Activated CD4-positive, alpha-beta T cell treated with anti-CD3 and anti-CD28 coated beads for 1 hour (primary cell): ENCODE measurements at places on chromosomes 12 and 14.

DNA sequence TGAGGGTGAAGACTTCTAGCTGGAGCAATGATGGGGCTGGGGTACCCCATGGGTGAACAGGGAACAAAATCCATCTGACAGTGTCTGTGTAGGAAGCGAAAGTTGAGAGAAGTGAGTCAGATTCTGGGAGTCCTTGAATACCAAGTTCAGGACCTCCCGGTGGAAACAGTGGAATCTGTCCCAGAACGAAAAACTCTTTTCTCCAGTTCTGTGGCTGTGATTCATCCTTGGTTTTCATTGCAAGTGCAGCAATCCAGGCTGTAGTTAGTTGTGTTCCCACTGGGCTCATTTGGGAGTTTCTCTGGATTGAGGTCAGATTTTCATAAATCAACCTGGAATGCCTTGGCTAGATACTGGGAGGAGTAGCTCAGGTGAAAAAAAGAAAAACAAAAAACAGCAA lies 120.7 kb downstream of the C12orf75 start:
- no peak for DNase-seq

- DNase-seq, result no peak
Measured at GRCh38 chr14:93105362-93105761, 10.4 kb downstream of the ITPK1 start.

GRCh38 chr14:24921903-24922302 lies 128.0 kb downstream of the STXBP6 start:
- DNase-seq, result no peak

DNA sequence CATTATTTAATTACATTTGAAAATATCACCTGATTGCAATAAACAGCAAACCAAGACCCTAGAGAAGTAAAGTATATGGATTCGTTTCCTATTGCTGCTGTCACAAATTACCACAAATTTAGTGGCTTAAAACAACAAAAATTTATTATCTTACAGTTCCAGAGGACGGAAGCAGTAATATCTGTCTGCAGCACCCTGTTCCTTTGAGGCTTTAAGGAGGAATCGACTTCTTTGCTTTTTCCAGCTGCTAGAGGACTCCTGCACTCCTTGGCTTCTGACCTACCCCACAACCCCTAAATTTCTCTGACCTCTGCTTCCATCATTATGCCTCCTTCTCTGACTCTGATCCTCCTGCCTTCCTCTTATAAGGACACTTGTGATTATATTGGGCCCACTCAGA lies 23.8 kb upstream of the PPM1A start:
- no peak for DNase-seq

- no peak for DNase-seq
Measured at GRCh38 chr12:103431950-103432349, 63.8 kb downstream of the C12orf42 start.

DNA sequence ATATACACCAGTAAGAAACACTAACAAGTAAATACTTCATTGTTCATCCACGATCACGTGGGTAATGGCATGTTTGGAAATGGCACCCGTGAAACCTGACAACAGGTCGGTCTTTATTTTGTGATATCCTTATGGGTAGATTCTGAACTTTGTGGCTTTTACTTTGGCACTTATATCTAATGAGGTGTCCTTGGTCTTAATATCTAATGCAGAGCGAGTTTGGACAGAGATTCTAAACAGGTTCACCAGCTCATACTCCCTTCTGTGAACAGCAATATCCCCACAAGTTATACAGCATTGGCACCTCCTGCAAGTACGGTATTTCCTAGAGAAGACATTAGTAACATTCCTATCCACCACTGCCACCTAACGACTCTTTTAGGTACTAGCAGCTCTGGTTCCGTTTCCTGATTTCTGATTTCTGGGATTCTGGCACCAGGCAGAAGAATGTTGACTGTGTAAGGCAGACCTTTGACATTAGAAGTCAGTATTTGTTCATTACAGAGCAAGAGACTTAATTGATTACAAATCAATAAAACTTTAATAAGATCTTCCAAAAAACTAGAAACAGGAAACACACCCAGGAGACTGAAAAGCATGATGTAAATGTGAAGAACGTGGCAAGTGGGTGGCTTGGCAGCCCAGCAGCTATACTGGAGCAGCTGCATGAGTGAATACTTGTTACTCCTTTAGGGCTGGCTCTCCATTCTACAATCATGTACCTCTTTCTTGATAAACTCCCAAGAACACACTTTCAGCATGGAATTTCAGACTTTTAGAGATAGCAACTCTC lies 2.5 kb downstream of the ANG start:
- DNase-seq, result no peak

DNA sequence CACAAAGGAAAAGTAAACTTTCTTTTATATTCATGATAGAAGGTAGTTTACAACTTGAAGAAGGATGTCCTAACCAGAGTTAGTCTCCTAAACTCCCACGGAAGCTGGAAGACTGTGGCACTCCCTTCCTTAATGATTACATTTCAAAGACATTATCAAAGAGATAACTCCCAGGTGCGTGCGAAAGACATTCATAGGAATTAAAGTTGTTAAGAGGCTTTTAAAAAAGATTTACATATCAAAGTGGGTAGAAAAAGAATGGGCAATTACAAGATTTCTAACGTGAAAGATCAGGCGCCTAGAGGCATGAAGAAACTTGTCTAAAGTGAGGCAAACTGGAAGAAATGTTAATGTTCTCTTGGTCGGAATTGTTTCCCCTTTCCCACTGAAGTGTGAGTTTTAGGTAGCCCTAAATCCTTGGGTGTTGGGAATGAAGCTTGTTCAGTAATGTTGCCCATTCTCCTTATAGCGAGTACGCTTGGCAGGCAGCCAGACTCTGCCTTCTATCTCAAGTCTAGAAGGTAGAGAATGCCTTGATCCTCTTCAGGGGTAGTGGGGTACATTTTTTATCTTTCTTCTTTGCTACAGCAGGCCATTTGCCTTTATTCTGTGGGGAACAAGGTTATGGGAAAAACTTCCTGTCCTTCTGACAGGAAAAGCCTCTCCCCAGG lies 642.0 kb downstream of the SLC6A15 start:
- no peak for DNase-seq

DNA sequence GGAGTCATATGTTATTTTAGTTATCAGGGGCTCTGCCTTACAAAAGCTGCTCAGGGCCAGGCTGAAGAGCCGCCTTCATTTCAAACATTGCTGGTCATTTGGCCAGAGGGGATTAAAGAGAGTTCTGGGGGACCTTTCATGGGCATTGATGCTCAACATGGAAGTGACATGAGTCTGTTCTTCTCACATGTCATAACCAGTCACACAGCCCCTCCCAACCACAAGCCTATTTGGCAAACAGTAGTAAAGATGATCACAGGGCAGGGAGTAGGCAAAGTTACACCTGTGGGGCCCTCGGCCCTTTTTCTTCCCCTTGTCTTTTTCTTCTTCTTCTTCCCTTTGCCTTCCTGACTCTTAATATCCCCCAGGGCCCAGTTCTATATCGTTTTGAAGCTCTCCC lies 33.3 kb downstream of the CFAP54 start:
- DNase-seq, result no peak

DNA sequence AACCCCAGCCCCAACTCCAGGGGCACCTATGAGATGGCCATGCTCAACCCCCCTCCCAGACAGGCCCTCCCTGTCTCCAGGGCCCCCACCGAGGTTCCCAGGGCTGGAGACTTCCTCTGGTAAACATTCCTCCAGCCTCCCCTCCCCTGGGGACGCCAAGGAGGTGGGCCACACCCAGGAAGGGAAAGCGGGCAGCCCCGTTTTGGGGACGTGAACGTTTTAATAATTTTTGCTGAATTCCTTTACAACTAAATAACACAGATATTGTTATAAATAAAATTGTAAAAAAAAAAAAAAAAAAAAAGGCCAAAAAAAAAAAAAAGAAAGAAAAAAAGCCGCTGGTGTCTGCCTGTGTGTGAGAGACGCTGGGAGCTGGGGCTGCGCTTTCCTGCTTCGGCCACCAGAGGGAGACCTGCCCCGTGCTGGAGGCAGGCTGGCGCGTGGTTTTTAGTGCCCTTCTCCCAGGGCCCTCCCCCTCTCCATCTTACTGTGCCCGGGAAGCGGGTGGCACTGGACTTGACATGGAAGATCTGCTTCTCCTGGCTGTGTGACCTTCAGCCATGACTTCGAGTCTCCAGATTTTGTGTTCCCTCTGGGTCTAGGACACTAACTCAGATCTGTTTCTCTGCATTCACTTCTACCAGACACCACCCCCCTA lies 3.4 kb upstream of the NXPH4 start:
- DNase-seq, result peak; percentile 75

DNA sequence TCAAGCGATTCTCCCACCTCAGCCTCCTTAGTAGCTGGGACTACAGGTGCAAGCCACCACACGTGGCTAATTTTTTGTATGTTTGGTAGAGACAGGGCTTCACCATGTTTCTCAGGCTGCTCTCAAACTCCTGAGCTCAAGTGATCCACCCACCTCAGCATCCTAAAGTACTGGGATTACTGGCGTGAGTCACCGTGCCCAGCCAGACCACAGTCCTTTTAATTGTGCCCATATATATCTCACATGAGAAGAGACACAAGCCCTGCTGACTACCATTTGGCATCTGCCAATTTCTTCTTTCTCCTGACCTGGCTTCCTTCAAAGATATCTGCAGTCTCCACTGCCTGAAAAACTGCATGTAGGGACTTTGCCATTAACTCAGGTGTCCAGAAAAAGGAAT lies 142.5 kb downstream of the DPY19L2 start:
- no peak for DNase-seq

GRCh38 chr12:79883216-79883615 lies 51.7 kb downstream of the PPP1R12A start:
- no peak for DNase-seq

DNA sequence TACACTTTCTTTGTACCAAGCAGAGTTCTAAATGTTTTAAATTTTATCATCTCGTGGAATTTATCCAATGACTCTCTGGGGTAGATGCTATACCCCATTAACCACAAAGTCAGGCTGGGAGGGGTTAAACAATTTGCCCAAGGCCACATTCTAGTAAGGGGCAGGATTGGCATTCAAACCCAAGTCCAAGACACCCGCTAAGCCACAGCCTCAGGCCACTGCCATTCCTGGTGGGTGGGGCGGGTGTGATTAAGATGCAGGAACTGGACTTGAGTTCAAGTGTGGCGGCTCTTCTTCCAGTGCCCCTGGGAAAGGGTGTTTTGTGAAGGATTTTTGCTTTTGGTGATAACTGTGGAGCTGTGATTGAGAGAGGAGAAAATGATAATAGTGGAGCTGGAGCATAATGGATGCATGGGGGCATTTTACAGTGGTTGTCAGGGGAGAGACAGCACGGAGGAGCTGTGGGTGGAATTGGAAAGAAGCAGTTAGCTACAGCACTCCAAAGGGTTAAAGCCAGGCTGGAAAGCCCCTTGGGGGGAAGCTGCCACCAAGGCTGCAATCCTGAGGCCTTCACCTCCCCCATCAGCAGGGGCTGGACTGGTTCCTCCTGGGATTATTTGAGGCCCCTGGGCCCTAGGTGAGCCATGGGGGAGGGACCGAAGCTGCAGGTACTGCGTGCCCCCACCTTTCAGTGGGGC lies 1.0 kb upstream of the VRTN start:
- no peak for DNase-seq

DNA sequence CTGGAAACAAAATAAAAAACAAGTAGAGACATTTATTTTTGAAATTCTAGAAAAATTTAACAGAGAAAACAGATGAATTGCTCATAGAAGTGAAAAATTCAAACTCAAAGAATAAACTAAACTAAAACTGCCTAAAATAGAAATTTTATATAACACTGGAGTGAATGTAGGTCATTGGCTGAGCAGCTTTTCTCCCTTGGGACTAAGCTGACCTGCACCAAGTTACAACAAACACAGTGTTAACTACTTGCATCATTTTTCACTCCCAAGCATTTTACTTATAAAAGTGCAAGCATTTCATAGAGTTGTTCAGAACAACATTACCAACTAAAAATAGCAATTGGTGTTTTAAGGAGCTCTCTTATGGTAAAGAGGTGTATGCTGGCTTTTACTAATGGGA lies 298.1 kb downstream of the MED13L start:
- no peak for DNase-seq

DNA sequence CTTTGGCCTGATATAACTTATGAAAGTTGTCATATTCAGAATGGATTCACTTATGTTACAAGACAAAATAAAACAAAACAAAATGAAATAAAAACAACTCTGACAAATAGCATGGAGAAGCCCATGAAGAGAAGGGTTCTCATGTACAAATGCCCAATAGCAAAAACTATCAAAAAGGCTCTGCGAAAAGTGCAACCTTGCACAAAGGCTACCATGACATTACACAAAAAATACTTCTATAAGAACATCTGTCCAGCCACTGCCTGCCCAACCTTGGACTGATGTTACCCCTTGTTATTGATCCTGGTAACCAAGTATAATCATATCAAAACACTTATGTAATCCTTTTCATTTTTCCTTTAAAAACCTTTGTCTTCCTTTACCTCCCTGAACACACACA lies 213.0 kb downstream of the ATP23 start:
- DNase-seq, result no peak

DNA sequence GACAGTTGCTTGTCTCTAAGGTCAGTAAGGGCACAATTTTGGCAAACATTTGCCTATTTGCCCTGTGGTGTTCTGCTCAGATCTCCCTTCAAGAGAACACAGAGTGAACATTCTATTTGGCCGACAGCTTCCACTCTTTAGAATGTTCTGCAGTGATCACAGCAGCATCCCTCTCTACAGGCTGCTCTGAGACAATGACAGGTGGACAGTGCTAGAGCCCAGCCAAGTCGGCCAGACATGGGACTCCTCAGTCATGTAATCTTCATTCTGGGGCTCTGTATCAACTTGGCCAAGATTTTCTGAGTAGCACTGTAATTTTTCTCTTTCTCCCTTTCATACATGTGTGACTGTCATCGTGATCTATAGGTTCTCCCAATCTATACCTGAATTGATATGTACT lies 34.8 kb downstream of the TIMELESS start:
- DNase-seq, result no peak

GRCh38 chr12:5548152-5548943 lies 116.4 kb downstream of the NTF3 start:
- DNase-seq, result no peak

DNA sequence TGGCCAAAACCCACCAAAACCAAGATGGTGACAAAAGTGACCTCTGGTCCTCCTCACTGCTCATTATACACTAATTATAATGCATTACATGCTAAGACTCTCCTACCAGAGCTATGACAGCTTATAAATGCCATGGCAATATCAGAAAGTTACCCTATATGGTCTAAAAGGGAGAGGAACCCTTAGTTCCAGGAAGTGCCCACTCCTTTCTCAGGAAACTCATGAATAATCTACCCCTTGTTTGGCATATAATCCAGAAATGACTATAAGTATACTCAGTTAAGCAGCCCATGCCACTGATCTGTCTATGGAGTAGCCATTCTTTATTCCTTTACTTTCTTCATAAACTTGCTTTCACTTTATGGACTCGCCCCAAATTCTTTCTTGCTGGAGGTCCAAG lies 43.0 kb upstream of the FUT8 start:
- no peak for DNase-seq
